WERI-Rb-1 (cell line): ENCODE measurements at places on chromosomes 13 and 19.

GRCh38 chr13:114334305-114335053 lies 20.2 kb downstream of the CHAMP1 start:
- no peak for DNase-seq

DNA sequence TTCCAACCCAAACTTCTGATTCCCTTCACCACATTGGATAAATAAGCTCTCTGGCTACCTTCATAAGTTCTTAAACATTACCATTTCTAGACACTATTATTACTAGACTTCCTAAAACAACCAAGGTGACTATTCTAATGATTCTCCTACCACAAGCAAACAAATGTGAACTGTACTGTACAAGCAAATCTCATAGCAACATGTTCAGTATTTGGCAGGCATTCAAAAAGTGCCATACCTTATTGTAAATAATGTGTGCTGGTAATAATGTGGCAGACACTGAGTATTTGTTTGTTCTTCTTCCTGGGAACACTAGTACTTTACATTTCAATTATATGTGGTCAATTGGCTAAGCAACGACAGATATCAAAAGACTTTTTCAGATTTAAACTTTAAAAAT lies 986.0 kb upstream of the SPRY2 start:
- no peak for DNase-seq

GRCh38 chr13:95573221-95573620 lies 20.7 kb downstream of the CLDN10 start:
- DNase-seq, result no peak

- DNase-seq, result no peak
Measured at GRCh38 chr13:93505104-93505952, 278.7 kb downstream of the GPC6 start.

DNA sequence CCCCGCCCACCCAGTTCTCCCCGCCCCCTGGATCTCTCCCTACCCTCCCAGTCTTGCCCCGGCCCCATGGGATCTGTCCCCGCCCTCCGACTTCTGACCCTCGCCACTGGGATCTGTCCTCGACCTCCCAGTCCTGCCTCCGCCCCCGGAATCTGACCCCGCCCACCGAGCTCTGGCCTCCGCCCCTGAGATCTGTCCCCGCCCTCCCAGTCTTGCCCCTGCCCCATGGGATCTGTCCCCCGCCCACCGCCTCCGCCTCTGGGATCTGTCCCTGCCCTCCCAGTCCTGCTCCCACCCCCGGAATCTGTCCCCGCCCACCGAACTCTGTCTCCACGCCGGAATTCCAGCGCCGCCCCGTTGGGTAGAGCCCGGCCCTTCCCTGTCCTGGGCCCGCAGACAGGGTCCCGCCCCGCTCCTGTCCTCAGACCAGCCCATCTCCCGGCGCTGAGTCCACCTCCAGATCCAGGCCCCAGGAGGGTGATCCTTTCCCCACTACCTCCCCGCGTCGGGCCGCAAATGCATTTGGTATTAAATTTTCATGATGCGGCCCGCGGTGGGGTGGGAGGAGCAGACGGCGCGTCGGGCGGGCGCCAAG lies 1.5 kb upstream of the SLC17A7 start:
- DNase-seq, result peak; percentile 99

GRCh38 chr13:92727118-92727517 lies 499.5 kb upstream of the GPC6 start:
- DNase-seq, result no peak

DNA sequence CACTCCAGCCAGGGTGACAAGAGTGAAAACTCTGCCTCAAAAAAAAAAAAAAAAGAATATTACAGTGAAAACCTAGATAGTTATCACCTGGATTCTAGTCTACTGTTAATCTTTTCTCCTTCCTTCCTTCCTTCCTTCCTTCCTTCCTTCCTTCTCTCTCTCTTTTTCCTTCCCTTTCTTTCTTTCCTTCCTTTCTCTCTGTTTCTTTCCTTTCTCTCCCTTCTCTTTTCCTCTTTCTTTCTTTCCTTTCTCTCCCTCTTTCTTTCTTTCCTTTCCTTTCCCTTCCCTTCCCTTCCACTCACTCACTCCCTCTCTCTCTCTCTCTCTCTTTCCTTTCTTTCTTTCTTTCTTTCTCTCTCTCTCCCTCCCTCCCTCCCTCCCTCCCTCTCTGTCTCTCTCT lies 9.6 kb upstream of the TTYH1 start:
- no peak for DNase-seq

DNA sequence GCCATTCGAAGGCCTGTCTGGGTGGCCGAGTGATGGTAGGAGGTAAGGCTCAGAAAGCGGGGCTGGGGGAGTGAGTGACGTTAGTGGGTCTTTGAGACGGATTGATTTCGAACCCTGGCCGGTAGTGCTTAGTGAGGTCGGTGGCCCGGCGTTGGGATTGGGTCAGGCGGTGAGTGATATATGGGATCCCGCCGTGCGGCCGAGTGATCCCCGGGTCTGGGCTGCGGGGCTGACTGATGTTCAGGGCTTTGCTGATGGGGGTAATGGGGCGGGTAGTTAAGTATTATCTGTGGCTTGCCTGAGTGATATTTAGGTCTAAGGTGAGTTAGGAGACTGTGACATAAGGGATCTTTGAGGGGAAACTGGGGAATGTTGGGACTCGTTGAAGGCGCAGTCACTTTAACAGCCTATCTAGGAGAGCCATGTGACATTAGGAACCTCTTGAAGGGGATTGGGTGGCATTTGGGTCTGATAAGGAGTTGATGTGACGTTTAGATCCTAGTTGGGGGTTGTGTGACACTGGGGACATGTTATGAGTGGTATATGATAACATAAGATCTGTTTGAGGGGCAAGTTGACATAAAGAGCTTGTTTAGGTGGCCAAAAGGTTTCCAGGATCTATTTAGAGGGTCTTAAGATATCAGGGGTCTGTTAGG lies 543 bp downstream of the PSMC4 start:
- no peak for DNase-seq

DNA sequence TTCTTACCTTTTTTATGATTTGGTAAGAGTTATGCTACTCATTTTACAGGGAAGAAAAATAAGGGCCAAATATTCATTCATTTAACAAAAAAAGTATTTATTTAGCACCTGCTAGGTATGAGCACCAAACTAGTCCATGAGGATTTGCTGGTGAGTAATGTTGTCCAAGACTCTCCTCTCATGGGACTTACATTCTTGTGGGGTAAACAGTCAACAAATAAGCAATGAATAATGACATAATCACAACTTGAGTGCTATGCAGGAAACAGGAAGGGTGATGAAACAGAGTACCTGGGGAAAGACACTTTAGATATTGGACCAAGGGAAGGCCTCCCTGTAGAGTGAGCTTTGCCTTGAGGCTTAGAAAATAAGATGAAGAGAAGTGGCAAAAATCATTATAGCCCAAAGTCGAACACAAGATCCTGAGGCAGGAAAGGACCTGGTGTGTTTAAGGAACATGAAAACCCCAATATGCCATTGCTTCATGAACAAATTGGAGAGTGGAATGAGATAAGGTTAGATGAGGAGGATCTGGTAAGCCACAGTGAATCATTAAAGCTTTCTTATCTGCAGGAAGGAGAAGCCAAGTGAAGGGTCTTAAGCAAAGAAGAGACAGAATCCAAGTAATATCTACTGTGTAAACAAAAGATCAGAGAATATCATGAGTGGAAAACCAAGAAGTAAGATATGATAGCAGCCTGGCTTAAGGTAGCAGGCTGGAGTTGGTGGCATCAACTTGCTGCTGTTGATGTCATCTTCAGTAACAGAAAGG lies 294.5 kb upstream of the NBEA start:
- DNase-seq, result no peak

GRCh38 chr19:54208784-54209057 lies 8.1 kb downstream of the RPS9 start:
- no peak for DNase-seq

DNA sequence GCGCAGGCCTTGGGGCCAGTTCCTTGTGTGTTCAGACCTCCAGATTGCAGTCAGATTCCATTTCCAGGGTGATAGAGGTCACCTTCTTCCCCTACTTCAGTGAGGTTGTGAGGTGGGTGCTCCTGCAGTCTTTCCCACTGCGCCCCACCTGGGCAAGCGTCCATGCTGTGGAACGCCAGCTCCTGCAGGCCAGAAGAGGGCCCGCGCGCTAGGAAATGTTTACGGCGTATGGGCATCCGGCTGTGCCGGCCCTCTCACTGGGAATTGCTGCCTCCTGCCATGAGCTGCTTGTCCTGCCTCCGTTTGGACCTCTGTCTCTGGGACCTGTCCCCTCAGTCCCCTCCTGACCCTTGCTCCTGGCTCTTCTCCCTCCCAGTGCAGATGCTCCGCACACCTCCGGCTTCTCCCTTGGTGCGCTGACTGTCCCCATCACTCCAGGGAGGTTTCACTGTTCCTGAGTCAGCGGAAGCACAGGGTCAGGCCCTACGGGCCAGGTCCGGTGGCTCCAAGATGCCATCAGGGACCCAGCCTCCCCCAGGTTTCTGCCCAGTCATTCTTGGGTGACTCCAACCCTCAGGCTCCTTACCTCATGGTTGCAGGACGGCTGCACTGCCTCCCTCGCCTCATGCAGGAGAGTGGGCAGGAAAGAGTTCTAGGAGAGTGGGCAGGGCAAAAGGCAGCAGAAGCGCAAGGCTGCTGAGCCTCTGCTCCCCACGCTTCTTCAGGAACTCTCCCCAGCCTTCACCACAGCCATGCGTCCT lies 56.6 kb downstream of the SMARCA4 start:
- no peak for DNase-seq
